ENCODE measurements at places on chromosomes 16 and 17.

- no peak for DNase-seq
Measured at GRCh38 chr17:34588266-34588665, 8.9 kb downstream of the TMEM132E start.

DNA sequence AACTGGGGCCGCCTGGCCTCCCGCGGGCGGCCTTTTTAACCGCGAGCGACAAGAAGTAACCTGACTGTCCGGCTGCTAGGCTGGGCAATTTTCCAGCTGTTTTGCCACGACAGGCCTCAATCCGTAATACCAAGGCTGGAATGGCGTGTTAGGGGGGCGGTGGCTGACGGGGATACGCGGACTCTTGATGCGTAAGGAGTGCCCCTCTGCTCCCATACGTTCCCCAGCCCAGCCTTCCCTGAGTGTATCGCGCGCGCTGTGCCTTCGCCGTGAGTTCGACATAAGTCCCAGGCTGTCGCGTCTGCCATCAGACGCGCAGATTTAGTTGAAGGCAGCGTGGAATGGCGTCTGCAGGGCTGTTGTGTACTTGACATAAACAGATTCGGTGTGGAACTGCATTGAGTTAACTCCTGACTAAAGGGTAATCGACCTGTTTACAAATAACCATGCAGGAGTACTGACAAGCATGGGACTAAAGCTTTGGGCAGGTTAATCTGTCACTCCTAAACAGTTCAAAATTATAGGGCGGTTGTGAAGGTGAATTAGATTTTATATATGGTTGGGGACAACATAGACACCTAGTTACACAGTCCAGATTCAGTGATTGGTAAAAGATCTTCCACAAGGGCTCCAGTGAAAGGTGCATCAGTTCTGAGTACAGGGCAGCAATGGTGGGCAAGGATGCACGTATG is 16.6 kb upstream of the ERN1 start:
- no peak for DNase-seq

DNA sequence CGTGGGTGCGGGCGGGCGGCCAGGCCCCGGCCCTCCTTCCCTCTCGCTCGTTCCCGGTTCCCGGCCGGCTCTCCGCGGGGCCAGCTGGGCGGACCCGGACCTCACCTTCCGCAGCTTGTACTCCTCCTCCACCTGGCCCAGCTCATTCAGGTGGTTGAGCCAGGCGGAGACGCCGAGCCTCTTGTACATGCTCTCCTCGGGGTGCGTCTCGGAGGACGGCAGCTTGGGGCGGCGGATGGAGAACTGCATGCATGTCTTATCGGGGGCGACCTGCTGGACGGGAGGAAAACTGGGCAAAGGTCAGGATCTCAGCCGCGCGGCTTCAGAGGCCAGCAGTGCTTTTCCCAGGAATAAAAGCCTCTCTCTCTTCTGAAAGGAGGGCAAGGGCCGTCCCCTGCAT is 85.4 kb downstream of the TBC1D16 start:
- no peak for DNase-seq

DNA sequence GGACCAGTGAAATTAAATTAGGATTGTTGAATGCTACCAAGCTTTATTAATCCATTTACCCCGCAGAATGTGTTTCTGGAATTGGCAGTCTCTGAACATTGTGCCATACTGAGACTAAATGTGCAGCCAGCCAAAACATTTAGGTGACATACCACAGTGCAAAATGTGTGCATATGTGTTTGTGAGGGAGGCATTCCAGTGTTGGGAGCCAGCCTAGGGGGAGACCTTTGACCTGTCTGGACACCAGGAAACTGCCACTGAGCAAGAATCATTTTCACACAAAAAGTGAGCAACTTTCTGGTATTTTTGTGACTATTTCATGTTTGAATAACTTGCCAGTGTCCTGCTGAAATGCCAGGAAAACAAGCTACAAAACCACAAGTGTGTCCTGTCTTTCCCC is 64.7 kb upstream of the SLC12A3 start:
- DNase-seq = no peak

GRCh38 chr17:18182978-18183333 is 672 bp upstream of the ALKBH5 start:
- DNase-seq = peak; percentile 69

GRCh38 chr17:2608350-2608913 is 15.0 kb downstream of the PAFAH1B1 start:
- no peak for DNase-seq

DNA sequence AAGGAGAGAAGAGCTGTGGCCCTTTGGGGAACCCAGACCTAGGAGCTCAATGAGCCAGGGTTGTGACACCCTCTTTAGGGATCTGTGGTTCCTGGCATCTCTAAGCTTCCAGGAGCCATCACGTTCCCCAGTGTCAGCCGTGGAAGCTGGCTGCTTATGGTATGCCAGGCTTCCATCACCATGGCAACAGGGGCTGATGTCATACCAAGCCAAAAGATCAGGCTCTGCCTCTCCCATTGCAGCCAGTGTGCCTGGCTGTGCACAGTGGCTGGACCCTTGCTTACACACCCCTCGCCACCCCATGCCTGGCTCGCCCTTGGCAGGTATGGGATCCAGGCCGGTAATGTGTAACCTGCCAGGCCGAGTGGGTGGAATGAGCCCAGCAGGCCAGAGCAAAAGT is 91.1 kb downstream of the SSH2 start:
- no peak for DNase-seq

GRCh38 chr16:4390266-4391260 is 18.9 kb downstream of the VASN start:
- DNase-seq = no peak

- DNase-seq = no peak
Measured at GRCh38 chr17:78391843-78392242, 13.4 kb downstream of the PGS1 start.

Measured in DMS79 treated with DMSO at 0.1 percent for 48 hours (cell line).